ENCODE measurements at places on chromosomes 11 and 22.
A peak's percentile ranks its signal among the peaks of the same experiment; 100 is the strongest.

- no peak for DNase-seq
These were observed 42.0 kb upstream of the TENM4 start for GRCh38 chr11:79482800-79483199.

DNA sequence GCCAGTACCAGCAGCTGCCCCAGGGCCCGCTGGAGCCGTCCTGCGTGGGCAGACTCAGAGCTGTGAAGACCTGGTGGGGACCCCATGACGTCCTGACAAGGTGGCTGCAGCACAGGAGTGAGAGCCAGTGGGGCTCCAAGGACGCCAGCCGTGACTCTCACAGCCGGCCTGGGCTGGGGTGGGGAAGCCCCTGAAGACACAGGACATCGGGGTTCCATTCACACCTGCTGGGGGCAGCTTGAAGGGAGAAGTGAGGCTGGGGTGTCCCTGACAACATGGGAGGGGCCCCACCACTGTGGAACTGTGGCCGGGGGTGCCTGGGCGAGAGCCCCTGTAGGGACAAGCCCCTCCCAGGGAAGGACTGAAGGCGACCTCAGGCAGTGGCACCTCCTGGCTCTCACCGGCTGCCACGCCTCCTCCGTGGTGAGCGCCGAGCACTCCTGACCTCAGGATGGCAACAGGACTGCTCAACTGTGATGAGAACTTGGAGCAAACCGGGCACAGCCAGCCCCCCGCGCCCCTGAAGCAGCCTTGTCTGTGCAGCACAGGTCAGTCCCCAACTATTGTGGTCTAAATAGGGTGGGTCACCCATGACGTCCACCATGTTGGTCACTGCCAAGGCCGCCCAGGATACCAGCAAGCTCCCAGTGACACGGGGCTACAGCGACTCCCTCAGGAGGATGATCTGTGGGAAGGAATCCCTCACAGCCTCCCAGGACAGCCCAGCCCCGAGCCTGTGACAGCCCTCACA, 22.7 kb upstream of the IL17REL start:
- DNase-seq: no peak

DNA sequence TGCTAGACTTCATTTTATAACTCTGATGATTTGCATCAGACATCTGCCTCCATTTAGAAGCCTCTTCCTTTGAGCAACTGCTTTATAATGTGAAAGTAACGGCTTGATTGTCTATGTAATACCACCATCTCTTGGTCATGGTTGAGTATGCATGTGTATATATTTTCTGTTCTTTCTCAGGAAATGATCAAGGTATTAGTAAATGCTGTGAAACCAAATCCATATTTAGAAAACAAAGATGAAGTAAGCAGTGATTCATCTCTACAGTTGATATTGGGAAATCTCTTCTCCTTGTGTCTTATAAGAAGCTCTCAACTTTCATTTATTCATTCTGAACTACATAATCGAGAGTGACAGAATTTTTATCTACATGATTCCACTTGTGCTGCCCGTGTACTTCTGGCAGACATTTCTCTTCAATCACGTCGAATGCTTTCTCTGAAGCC, 104.6 kb upstream of the ANO3 start:
- peak; percentile 25 for DNase-seq

GRCh38 chr22:19103880-19104821, 18.1 kb downstream of the DGCR2 start:
- no peak for DNase-seq

DNA sequence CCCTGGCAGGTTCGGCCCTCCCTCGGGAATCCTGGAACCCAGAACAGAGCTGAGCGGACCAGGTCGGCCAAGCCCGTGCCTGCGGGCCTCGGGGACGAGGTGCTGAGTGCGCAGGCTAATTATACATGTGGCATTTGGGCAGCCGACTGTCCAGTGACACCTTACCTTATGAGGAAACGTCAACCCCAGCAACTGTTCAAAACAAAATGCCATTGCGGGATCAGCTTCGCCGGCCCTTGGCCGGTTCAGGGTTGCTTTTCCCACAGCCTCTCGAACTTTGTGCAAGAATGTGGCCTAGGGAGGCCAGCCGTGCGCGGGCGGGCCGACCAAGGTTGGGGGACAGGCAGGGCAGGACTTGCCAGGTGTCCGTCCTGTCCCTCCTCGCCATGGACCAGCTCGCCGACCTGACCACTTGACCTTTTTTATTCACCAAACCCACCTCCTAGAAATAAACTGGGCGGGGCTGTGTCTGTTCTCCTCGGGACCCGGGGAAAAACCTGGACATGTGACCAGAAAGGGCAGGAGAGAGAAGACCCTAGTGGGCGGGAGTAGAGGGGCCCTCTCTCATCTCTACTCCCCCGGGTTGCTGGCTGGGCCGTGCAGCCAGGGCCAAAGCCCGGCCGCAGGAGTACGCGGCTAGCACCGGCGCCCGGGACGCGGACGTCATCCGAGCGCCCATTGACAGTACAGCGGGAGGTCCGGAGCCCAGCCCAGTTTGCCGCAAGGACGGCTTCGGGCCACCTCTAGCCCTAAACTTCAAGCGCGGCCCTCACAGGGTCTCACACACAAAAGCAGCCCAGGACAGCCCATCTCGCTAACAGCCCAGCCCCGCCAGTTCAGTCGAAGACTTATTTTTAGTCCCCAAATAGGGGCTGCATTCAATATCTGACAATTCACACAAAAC, 134.3 kb upstream of the C11orf58 start:
- DNase-seq: peak; percentile 37

DNA sequence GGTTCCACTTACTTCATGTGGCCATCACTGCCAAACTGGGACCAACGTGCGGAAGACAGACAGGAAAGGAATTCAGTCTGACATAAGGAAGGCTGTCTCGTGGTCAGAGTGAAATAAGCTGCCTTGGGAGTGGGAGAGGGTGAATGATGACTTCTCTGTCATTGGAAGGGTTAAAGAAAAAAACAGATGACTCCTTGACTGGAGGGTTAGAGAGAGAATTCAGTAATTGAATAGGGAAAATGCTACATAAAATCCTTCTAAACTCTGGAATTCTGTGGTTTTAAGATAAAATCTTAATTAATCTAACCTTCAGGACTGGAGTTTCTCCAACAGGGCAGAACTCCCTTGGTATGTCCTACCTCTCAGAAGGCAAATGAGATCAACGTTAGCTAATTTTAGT, 33.8 kb downstream of the RAB30 start:
- DNase-seq: no peak

GRCh38 chr11:123286255-123286654, 91.2 kb upstream of the CLMP start:
- no peak for DNase-seq

GRCh38 chr11:5348551-5349194, 2.6 kb upstream of the OR51B6 start:
- DNase-seq: no peak

GRCh38 chr22:44438481-44439131, 59.4 kb downstream of the RTL6 start:
- no peak for DNase-seq

DNA sequence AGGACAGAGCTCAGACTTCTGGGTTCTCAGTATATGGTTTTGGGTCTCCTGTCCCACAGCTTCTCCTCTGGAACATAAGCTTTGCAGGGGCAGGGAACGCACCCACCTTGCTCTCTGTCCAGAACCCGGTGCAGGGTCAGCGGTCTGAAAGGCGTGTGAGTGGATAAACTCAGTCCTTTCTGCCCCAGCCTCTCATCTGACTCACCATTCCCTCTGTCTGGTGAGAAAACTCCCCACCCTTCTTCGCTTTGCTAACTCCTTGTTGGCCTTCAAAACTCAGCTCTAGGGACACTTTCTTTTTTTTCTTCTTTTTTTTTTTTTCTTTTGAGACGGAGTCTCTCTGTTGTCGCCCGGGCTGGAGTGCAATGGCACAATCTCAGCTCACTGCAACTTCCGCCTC, 68.9 kb upstream of the NUP50 start:
- no peak for DNase-seq

DNA sequence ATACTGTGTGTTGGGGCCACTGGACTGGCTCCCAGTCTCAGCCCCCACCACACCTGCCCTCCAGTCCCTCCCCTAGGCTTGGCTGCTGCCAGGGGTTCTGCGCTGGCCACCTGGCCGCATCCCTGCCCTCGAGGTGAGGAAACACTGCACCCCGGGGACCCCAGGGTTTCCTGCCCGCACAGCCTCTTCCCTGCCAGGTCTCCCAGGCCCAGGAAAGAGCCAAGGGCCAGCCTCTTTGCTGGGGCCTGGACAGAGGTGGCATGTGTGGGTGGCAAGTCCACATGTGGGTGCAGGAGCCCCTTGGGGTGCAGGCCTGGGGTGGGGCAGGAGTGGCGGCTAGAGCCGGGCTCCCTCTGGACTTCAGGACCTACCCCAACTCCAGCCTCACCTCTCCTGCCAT, 2.5 kb downstream of the EPS8L2 start:
- no peak for DNase-seq

DNA sequence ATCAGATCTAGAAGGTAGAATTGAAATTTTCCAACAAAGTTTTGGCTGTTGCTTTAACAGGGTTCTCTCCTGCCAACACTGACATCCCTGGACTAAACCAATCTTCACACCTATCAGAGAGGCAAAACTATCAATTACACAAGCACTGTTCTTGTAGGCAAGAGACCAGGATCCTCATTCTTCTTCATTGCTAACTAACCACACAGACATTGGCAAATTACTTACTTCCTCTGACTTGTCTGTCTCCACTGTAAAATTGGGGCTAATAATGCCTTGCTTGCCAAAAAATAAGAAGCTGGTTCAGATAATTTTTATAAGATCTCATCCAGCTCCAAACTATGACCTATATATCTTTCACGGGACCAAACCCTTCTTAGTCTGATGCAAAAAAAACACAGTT, 93.8 kb upstream of the DDI1 start:
- DNase-seq: no peak

DNA sequence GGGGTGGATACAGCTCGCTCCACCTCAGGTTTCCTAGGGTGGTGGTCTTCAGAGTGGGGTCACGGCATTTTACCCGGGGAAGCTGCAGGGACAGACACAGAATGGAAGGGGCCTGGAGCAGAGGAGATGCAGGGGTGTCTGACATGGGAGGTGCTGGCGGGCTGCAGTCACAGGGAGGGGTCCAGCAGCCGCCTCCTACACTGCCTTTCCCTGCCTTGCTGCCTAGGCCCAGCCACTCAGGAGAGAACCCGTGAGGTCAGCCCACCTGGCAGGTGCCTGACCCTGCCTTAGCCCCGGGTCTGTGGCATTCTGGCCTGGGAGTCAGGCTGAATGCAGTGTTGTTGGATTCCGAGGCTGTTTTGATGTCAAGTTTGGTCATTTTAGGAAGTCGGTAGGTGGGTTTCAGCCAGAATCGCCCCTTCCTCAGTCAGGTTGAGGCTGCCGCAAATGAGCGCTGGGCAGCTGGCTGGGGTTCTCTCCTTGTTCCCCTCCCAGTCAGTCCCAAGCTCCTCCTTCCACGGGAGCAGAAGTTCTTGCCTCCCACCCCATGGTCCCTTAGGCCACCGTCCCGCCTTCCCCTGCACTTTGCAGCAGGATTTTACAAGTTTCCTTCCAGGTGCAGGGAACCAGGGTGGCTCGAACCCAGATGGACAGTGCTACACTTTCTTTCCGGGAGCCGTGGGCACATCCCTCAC, 294.5 kb downstream of the TBC1D22A start:
- DNase-seq: no peak

- DNase-seq: no peak
These were observed 1.5 kb upstream of the SLC16A8 start for GRCh38 chr22:38085501-38085900.

DNA sequence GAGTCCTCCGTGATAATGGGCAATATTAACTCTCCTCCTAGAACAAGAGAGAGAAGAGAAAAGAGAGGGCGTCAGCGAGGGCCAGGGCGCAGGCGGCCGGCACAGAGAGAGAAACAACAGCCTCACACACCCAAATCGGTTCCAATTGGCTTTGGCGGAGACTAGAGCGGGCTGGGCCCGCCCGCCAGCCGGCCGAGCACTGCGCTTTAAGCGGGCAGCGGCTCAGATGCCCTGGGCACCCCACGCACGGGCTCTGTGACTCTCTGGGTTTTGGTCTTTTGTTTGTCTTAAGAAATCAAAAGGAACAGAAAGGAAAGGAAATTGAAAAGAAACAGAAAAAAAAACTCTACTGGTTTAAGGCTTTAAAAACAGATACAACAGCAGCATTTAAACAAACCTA, 17.0 kb downstream of the SLC22A12 start:
- DNase-seq: peak; percentile 62

Measured in frontal cortex (tissue), 4 donors.